Left forelimb (tissue), 1 donor: ENCODE measurements at places on chromosomes 2 and 18.

DNA sequence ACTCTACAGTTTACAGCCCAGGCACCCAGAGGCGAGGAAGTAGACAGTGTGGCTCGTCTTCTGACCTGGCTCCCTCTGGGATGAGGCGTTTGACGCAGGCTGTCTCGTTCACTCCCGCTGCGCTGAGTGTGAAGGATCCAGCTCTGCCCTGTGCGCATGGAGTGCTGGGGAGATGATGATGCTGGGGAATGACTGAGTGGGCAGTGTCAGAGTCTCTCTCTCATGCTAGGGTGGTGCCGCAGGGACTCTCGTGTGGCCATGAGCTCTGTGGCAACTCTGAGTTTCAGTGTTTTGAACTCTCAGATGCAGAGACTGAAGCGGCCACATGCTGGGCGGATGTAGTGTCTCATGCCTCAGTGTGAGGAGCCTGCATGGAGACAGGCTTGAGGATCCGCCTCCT is 118.4 kb upstream of the TPO start:
- DNase-seq, result no peak

- DNase-seq, result no peak
Observed at GRCh38 chr2:83471655-83472054, 987.4 kb downstream of the SUCLG1 start.

GRCh38 chr18:71287268-71287667 is 998.4 kb downstream of the SOCS6 start:
- no peak for DNase-seq

GRCh38 chr2:23828986-23829385 is 97.9 kb downstream of the ATAD2B start:
- no peak for DNase-seq

DNA sequence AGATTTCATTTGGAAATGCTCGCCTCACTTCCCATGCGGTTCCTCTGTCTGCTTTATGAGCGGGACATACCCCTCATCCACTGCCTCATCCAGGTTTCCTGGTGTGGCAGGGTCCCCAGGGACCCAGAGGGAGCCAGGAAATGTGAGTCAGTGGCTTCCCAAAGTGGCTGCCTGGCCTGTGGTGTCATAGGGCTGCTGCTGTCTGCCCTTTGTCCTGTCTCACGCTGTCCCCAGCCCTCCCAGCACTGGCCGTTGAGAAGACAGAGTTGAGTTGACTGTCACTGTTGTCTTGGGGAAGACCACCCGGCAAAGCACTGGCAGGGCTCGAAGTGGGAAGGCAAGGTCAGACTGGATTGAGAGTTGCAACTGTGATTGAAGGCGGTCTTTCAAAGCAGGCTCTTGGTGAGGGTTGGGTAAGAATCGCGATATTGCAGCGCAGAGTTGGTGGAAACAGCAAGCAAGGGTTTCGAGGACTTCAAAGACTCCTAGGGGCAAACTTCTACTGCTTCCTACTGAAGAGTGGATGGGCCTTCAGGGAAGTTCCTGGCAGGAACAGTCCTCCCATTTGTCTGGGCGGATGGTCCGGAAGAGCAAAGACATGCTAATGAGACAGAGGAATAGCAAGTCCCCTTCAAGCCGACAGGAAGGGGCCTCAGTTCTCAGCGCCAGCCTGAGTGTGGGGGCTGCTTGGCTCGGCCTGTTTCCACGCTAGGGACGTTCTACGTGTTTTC is 33.9 kb downstream of the RAB31 start:
- DNase-seq, result no peak

GRCh38 chr18:23738151-23738550 is 48.9 kb downstream of the LAMA3 start:
- no peak for DNase-seq

DNA sequence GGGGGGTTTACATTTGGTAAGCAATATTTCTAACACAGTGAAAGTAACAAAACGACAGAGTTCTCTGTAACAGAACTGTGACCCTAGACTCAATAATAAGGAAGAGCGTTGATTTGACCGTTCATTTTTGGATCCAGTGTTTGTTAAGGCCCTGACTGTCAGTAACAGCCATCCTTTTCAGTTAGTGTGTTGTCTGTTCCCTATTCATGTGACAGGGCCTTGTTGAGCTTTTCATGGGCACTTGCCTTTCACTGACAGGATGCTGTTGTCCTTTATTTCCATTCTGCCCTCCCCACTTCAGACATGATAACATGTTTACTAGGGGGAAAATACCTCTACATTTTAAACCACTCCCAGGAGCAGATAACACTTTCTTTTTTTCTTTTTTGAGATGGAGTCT is 45.8 kb downstream of the MAP4K4 start:
- DNase-seq, result no peak

DNA sequence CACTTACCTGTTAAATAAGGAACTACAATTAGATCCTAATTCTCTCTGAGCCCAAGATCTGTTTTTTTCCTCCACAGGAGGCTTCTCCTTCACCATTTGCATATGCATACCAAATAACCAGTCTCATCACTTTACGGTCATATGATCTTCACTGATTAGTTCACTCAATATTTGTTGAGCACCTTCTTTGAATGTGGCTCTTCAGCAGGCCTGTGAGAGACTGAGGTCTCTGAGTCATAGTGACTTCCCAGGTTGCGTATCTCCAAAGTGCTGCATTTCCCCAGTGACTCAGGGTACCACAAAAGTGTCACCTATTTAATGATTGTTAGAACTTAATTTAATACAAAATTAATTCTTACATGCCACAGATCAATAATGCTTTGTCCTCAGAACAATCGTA is 108.8 kb upstream of the TRIB2 start:
- no peak for DNase-seq

GRCh38 chr2:18940184-18940583 is 350.8 kb upstream of the NT5C1B start:
- DNase-seq, result no peak

GRCh38 chr2:28637066-28638047 is 114.3 kb upstream of the PPP1CB start:
- no peak for DNase-seq

DNA sequence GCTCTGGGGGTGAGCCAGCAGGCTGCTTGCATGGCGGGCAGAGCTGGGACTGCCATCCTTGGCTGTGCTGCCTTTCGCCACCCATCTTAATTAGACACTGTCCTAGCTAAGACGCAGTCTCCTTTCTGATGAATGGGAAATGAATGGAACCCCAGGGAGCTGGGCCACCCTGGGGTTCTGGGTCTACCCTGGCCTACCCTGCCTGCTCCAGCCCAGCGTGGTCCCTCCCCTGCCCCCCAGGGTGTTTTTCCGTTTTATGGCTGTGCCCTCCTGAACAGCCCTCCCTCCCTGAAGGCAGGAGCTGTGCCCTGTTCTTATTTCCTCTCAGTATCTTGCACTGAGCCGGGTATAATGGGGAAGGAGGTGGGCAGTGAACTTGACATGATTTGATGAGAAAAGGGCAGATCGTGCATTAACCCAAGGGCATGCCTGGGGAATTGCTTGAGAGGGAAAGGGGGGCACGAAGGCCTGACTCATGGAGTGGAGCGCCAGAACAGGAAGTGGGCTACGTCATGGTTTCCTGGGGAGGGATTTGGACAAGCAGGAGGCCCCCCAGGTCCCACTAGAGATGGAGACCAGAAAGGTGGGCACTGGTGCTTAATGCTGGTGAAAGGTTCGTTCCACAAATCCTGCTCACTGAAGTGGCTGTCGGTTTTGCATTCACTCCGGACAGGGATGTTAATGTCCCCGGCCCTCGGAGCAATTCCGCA is 165.0 kb downstream of the KLHL29 start:
- DNase-seq, result no peak

- DNase-seq, result peak; percentile 40
Observed at GRCh38 chr2:128362176-128362888, 43.7 kb upstream of the HS6ST1 start.

- DNase-seq, result no peak
Observed at GRCh38 chr2:190891889-190892288, 11.3 kb downstream of the GLS start.

GRCh38 chr2:242031481-242032019 is 162.0 kb downstream of the RTP5 start:
- DNase-seq, result no peak

DNA sequence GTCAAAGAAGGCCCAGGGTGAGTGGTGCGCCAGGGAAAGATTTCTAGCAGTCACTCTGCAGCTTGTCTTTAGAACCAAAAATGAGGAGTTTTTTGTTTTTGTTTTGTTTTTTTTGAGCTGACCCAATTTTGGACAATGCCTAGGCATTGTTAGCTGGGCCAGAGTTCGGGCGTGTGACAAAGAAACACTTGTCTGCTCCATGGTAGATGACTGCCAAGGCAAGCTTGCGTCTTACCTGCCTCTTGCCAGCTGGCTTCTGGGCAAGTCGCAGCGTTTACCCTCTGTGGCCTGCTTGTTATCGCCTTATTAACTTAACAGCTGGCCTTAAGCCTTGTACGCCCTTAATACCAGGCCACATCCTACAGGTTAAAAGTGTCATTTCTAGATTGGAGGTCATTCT is 114.3 kb downstream of the GALNT1 start:
- DNase-seq, result no peak

DNA sequence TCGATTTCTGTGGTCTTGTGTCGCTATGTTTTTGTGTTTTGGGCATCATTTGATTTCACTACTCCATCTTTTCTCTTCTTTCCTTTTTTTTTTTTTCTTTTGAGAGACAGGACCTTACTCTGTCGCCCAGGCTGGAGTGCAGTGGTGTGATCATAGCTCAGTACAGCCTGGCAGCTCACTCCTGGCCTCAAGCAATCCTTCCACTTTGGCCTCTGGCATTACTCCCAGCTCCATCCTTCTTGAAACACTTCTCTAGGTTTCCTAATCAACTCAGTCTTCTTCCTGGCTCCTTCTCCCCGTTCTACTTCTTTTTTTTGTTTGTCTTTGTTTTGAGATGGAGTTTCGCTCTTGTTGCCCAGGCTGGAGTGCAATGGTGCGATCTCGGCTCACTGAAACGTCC is 26.5 kb downstream of the TCF23 start:
- no peak for DNase-seq

DNA sequence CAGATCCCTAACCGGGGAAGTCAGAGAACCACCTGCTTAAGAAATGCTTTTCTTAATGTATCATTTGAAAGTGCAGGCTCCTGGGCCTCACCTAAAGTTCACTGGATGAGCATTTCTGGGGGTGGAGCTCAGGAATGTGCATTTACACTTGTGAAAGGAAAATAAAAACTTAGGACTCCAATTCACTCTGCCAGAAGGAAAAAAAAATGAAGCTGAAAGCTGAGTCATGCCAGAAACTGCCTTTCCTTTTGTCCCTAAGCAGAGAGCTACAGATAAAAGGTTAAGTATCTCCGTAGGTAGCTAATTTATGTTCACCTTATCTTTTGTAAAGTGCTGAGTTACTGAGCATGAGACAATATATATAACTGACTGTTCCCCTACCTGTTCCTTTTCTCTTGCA is 229.5 kb upstream of the MEX3C start:
- no peak for DNase-seq

DNA sequence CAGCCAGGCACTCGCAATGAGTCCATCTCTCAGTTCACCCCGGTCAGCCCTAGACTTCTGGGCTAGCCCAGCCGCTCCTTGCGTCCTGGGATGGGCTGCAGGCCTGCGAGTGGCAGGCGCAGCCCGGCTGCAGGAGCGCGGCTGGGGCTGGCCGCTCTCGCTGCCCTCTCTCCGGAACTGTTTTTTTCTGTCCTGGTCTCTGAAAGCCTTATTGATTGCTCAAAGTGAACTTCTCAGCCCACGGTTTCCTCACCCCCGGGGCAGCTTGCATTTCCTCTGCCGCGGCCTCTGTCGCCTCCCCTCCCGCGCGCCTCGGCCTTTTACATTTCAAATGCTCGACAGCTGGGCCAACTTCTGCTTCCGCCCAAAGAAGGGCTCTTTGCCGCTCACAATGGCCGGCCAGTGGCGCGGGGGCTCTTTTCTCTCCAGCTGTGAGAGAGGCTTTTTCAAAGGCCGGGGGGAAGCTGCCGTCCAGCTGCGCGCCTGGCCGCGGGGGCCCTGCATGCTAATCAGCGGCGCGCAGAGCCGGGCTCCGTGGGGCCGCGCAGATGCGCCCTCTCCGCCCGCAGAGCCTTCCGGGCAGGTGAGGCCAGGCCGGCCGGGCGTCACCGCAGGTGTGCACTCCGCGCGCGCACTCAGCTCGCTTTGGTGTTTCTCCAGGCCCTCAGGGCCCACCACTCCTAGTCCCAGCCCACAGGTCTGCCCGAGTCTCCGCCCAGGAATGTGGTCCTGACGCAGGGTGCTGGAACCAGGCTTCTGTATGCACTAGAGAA is 513.8 kb downstream of the RNF144A start:
- DNase-seq, result peak; percentile 68
